ENCODE measurements at places on chromosomes 12 and 14. TPM values are rescaled to one million over a fixed set of nuclear protein-coding genes. Genes with fewer than 3 reads are reported as not detected.
A peak's percentile ranks its signal among the peaks of the same experiment; 100 is the strongest.

DNA sequence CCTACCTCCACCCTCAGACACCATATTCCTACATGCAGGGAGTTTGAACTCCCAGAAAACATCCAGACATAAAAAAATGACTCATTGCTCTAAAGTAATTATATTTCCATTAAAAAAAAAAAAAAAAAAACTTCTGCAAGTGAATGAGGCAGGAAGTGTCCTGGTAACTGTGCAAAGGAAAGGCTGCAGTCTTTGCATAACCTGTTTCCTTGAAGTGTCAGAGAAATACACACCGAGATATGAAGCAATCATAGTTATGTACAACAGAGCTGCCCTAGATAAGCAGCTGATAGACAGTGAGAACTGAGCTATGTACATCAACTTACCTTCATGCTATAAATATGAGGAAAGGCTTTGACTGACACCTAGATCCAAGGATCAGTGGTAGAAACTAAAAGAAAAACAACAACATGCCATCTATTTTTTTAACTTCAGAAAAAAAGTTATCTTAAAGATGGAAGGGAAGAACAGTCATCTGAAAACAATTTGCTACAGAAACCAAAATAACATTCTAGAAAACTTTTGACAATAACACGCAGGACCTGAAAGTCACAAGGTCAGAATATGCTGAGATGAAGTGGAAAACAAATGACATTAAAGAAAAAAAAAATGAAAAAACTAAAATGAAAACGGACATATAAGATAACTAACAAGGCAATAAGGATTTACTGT is 263.2 kb downstream of the SEC23A start:
- DNase-seq: peak; percentile 23

AQP5 gene
- polyA plus RNA-seq: not detected

ERP27 gene
- 0.06 TPM for polyA plus RNA-seq

DNA sequence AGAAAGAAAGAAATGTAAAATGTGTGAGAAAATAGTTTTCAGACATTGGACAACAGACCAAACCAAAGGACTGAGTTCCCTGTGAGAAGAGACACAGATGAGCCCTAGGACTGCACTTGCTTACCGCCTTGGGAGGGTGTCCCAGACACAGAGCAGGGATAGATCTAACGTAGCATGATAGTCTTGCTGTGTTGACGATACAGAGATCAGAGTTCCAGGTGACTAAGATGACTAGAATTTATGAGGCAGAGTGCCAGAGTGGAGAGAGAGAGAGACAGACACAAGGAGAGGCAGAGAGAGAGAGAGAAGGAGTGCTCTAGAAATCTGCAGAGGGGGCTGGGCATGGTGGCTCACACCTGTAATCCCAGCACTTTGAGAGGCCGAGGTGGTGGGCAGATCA is 148.2 kb upstream of the LMNTD1 start:
- peak; percentile 75 for DNase-seq

HOXC12 gene
- polyA plus RNA-seq: 4.8 TPM

- DNase-seq: no peak
These were observed 2.7 kb downstream of the CFAP251 start for GRCh38 chr12:121921066-121921465.

GRCh38 chr14:24605435-24606190 is 3.9 kb downstream of the GZMH start:
- DNase-seq: peak; percentile 25

DNA sequence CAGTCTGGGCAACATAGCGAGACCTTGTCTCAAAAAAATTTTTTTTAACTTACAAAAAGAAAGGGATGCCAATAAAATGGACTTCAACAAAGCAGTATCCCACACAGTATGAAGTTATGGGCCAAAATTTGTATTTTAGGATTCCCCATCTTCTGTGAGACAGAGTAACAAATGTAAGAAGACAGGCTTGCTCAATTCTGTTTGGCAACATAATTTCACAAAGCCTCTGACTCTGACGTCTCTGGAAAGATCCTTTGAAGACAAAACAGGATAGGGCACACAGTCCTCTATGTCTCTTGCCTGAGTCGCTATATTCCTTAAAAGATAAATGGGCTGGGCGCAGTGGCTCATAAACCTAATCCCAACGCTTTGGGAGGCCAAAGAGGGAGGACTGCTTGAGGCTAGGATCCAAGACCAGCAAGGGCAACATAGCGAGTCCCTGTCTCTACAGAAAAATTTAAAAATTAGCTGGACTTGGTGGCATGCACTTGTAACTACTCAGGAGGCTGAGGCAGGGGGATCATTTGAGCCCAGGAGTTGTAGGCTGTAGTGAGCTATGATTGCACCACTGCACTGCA is 1.1 kb upstream of the HOMEZ start:
- DNase-seq: no peak

- DNase-seq: no peak
These were observed 12.7 kb upstream of the CLEC1A start for GRCh38 chr12:10111451-10111850.

- peak; percentile 99 for DNase-seq
These were observed 126.4 kb downstream of the ATP23 start for GRCh38 chr12:58067610-58068387.

- DNase-seq: no peak
These were observed 1444.5 kb upstream of the FLRT2 start for GRCh38 chr14:84085493-84085892.

LIMA1 gene
- 245 TPM for polyA plus RNA-seq

DNA sequence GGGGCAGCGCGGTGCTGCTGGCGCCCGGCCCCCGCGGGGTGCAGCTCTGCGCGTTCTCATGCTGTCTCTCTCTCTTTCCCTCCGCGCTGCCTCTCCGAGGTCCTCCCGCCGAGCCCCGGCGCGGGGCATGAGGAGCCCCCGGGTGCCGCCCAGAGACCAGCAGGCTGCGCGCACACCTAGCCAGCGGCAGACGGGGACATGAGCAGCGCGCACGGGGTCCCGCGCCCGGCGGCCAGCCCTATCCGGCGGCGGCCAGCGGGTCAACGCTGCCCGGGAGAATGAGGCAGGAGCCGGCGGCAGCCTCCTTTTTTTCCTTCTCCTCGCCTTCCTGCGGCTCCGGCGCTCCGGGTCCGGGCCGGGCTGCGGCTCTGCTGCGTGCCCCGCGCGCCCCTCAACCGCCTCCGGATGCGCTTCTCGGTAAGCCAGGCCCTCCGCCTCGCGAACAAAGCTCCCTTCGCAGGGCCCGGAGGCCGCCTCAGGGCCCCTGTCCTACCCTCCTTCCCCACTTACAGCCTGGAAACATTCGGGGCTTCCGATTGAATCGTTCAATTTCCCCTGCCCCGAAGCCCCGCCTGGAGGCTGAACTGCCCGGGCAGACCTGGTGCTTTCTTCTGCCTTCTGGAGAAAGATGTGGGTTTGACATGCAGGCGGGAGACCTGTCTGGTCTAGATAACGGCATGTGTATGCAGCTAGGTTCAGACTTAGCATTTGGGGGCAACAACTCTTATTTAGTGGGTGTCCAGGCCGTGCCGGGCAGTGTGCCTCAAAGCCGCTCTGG is at the start of gene TUNAR:
TSS of gene TUNAR (plus strand) at position 72 of the 778 bp plus-strand sequence.
- no peak for DNase-seq

DNA sequence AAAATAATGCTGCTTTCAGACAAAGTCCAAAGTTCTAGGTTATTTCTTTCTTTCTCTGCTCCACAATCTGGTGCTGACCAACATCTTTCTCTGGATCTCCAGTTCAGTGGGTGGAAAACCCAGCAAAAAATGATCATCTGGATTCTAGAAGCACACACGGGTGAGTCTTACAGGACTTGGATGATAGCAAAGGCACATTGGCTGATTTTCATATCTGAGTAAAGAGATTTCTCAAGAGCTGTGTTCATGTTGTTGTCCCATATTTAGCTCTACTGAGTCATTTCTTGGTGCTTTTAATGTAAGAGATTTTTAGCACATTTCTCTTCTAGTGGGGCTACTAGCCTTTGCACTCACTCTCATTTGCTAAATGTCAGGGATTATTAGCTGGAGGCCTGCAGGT is 336.7 kb downstream of the GALC start:
- DNase-seq: no peak

SERPINA9 gene
- not detected for polyA plus RNA-seq

- DNase-seq: no peak
These were observed 57.3 kb downstream of the ARL6IP4 start for GRCh38 chr12:123037791-123038190.

GRCh38 chr14:106556665-106557289 is 1030.4 kb downstream of the TMEM121 start:
- no peak for DNase-seq

DNA sequence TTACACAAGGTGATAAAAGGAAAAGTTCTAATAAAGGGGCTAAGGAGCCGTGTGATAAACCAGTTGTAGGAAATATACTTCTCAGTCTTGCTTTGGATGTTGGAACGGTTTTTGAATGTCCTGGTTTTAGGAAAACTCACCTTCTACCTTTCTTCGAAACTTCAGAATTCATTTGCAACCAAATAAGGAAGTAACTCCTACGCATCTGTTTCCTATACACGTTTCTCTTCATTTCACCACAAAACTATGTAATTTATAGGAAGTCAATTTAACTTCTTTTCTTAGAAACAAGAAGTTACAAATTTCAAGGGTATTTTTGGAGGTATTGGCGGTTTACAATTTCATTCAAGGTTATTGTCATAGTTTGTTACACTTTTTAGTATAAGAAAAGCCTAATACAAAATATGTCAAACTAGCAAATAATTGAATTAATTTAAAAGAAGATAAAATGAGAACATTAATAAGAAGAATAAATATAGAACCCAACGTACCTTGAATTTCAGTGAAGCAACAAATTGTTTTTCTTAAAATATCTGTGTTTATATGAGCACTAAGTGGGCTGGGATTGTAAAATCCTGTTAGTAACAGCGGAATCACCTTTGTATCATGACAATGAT is 33.2 kb upstream of the CD69 start:
- no peak for DNase-seq

ABCC9 gene
- not detected for polyA plus RNA-seq

GRCh38 chr12:108611884-108612415 is 14.1 kb upstream of the TMEM119 start:
- peak; percentile 77 for DNase-seq

- DNase-seq: peak; percentile 5
These were observed 189.5 kb downstream of the KCNC2 start for GRCh38 chr12:75020068-75020557.

DNA sequence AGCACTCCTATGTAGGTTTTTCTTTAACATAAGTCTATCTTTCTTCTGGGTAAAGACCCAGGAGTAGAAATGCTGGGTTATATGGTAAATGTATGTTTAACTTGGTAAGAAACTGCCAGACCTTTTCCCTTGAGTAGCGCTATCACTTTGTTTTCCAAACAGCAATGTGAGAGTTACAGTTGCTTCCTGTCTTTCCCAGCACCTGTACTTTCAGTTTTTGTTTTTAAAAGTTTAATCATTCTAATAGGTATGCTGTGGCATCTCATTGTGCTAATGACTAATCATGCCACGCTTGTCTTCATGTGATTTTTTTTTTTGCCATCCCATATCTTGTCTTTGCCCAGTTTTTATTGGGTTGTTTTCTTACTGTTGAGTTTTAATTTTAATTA is 28.1 kb downstream of the GIT2 start:
- DNase-seq: no peak
